ENCODE measurements at places on chromosomes 2 and 18.

DNA sequence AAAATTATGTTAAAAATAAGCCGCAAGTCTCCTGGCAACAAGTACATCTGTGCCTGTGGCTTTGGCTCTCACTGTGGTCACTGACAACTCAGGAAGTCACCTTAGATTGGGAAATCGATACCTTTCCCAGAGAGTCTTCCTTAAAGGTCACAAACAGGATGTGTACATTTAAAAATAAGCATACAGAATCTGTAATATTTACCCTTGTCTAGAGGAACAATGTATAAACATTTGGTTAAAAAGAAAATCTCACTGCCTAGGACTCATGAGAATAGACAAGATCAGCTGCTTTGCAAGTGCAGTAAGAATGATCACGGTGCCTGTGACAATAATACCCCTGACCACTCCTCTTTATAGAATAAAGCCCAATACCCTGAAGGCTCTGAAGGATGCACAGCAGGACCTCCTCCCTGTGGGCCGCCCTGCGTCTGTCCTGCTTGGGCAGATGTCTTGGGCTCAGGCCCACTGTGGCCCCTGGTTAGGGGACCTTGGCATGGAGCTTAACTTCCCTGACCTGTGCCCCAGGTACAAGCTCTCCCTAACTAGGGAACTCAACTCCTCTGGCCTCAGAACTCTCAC, 98.0 kb upstream of the MGAT4A start:
- no peak for DNase-seq

GRCh38 chr18:10405014-10405493, 49.4 kb upstream of the APCDD1 start:
- no peak for DNase-seq

DNA sequence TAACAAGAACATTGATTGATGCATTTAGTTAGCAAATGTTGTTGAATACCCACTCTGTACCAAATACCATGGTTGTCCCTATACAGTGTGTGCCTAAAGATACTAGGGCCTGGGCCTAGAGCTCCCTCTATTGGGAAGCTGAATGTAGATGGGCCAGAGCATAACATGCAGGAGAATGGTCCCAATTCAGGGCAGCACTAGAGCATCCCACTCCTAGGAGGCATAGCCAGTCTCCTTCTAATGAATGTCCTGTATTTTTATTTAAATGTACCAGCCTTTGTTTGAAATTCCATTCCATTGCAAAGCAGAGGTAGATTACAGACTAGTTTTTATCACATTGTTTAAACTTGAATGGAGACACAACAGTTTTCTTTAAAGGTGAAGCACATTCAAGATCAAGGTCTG, 90.6 kb downstream of the FEZ2 start:
- peak; percentile 17 for DNase-seq

DNA sequence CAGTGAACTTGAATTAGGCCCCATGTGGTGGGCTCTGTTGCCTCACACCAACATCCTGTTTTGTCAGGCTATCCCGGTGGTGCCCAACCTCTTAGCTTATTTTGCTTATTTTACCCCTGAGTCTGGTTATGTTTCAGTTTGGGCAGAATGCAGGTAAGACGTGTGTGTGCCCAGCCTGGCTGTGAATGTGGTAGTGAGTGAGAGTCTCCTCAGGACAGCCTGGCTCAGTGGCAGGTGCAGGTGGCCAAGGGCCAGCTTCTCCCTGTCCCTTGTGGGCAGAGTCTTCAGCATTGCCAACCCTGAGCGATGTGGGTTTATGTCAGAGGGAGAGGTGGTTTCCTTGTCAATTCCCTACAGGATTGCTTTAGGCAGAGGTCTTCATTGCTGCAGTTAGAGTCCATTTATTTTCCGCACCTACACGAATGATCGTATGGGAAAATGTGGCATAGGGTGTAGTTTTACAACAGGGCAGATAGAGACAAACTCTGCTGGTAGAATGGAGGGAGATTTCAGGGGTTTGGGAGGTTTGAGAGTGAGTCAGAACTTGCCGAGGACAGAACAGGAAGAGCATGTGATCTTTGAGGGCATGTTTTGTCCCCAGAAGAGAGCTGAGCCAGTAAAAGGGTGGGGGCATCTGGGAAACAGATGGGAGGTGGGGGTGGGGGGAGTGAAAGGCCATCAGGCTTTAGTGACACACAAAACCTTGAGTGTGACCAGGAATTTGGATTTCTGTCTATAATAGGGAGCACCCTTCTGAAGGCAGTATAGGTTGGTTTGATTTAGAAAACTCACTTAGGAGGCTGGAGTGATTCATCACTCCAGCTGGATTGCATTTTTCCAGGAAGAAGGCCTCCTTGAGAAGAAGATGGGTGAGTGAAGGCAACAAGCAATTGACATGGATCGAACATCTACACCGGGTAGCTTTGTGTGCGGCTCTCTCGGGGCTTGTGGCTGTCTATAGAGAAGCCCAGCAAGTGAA, 156.2 kb upstream of the CELF4 start:
- DNase-seq = no peak

- DNase-seq = no peak
These were observed 41.8 kb downstream of the NCK2 start for GRCh38 chr2:105786231-105787230.

DNA sequence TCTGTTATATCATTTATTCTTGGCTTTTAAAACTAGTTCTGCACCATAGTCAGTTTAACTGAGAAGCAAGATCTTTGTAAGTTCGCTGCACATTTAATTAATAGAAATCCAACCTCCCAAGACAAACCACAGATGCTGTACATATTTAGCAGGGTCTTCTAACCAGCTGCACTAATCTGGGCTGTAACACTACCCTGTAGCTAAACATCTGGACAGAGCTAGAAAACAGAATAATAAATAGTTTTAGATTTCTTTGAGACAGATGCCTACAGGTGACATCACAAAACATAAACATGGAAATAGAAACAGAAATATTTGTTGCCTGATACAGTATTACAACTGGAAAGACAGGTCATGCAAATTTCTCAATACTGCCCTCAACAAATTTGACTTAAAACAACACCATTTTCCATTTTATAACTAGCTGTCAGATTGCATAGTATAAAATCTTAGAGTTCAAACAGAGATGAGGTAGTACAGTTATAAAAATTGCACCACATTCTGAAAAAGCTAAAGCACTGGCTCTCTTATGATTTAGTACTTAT, 315.1 kb downstream of the NR4A2 start:
- no peak for DNase-seq

- no peak for DNase-seq
These were observed 91.5 kb upstream of the ZSWIM2 start for GRCh38 chr2:186940463-186940862.

DNA sequence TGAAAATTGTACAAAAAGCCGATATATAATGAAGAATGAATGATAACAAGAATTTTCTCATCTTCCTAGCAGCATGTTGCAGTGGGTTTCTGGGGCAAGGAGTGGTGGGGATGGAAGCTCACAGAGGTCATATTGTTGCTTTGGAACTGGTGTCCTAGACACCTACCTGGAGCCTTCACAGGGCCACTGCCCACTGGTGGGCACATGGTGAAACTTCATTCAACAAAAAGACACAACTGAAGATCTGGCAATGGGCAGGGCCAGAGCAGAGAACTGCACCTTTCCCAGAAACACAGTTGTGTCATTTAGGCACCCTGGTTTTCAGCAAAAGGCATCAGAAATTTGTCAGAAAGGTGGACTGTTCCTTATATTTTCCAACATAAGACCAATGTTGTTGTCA, 115.3 kb downstream of the FHOD3 start:
- DNase-seq = no peak
